Muscle of leg (tissue), 16 donors: ENCODE measurements at places on chromosomes 13 and 19.

DNA sequence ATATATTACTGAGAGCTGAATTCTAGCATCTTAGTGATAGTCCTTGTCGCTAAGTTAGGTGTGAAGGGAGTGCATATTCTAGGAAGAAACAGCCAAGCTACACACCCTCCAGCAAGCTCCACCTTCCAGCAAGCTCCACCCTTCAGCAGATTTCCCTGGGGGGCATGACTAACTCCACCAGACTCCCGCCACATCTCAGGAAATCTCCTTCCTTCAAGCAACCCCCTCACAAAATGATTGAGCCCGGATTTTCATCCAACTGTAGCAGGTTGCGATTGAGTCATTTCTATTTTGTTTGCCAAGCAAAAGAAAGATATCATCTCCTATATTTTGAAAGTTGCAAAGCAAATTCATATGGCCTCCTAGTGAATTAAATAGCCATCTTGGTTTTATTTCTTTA, 162.1 kb upstream of the TMTC4 start:
- no peak for DNase-seq

- DNase-seq = no peak
These were observed 875 bp upstream of the EVI5L start for GRCh38 chr19:7829166-7829520.

- no peak for DNase-seq
These were observed 1.9 kb downstream of the ZC3H4 start for GRCh38 chr19:47111682-47112165.

DNA sequence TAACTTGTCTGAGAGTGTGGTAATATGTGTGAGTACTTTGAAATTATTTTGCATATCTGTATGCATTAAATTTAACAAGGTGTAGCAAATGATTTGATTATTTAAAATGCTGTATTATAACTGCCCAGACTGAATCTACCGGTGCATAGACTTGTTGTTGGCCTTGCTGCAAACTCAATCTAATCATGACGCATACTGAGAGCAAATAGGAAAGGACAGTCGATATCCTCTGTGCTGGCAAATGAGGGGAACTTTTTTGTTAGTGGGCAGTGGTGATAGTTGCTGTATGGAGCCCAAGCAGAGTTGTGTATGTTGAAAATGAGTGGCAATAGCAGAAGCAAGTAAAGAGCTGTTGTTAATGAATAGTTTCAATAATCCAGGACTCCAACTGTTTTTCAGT, 127.4 kb downstream of the LMO7 start:
- no peak for DNase-seq

DNA sequence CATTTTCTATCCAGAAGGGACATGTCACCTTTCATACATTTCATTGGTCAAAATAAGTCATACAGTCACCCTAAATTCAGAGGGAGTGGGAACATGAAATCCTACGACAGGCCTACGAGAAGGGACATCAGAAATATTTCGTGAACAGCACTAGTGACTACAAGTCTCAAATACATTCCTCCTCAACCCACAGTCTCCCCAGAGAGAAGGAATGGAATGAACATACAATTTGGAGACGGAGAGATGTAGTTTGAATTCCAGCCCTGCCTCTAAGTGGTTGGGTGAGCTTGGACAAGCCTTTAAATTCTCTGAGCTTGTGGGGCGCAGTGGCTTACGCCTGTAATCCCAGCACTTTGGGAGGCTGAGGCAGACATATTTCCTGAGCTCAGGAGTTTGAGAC, 9.9 kb downstream of the SERTM1 start:
- DNase-seq = no peak

DNA sequence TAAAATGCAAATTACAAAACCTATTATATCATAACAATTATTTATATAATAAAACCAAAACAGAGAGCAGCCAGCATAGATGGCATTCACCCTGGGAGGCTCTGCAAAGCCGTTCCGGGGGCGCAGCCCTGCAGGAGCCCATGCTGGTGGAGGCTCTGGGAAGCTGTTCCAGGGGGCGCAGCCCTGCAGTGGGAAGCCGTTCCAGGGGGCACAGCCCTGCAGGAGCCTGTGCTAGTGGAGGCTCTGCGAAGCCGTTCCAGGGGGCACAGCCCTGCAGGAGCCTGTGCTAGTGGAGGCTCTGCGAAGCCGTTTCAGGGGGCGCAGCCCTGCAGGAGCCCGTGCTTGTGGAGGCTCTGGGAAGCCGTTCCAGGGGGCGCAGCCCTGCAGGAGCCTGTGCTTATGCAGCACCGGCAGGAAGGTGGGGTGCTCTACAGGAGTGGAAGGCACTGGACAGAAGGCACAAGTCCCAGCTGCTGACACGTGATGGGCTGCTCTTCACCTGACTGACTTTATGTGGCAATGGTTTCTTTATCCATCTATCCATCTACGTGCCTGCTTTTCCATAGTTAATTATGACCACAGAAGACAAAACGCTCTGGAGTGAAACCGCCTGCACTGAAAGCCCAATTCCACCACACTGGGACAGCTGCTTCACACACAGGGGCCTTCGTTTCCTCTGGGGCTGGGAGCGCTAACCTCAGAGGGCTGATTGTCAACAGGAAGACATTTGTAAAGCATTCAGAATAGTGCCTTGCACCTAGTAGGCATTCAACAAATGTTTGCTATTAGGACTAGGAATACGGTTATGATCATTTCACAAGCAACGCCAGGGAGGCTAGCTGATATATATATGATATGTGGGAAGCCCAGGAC, 23.7 kb downstream of the PCID2 start:
- DNase-seq = no peak

GRCh38 chr13:94232956-94233355, 246.5 kb downstream of the DCT start:
- no peak for DNase-seq

DNA sequence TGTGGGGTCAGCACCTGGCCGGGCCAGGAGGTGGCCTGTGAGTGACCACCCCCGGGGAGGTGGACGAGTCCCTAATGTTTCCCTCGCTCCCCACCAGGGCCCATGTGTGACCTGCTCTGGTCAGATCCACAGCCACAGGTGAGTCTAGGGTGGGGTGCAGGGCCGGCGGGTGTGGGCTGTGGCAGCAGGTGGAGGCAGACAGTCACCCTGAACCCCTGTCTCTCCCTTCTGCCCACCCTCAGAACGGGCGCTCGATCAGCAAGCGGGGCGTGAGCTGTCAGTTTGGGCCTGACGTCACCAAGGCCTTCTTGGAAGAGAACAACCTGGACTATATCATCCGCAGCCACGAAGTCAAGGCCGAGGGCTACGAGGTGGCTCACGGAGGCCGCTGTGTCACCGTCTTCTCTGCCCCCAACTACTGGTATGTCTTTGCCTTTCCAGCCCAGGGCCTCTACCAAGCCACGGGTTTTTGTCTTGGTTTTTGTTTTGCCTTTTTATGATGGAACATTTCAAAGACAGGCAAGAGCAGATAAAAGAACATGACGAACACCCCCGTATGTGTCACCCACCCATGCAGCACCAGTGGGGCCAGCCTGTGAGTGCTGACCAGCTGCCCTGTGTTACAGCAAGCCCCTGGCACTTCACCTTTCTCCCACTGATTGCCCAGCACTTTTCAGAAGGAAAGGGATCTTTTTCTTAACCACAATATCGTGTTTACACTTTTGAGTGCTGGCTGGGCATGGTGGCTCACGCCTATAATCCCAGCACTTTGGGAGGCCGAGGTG, 24.9 kb downstream of the CCDC8 start:
- no peak for DNase-seq
